ENCODE measurements at places on chromosomes 2 and 18.

DNA sequence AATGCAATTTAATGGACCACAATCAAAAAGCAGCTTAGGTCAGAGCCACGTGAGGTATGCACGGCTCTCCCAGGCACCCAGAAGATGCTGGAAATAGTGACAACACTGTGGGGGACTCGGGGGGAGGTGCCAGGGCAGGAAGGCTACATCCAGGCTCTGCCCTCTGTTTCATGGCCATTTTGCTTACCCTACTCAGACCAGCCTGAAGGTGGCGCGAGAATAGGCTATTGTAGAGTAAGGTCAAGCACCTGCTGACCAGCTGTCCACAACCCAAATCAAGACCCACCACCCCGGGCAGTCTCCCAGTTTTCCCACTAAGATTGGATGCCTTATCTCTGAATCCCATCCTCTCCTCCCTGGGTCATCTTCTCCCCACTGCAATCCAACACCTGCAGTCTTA lies 115.7 kb downstream of the VIT start:
- DNase-seq: no peak

- DNase-seq: no peak
These were observed 755.5 kb downstream of the RNF144A start for GRCh38 chr2:7672685-7673071.

DNA sequence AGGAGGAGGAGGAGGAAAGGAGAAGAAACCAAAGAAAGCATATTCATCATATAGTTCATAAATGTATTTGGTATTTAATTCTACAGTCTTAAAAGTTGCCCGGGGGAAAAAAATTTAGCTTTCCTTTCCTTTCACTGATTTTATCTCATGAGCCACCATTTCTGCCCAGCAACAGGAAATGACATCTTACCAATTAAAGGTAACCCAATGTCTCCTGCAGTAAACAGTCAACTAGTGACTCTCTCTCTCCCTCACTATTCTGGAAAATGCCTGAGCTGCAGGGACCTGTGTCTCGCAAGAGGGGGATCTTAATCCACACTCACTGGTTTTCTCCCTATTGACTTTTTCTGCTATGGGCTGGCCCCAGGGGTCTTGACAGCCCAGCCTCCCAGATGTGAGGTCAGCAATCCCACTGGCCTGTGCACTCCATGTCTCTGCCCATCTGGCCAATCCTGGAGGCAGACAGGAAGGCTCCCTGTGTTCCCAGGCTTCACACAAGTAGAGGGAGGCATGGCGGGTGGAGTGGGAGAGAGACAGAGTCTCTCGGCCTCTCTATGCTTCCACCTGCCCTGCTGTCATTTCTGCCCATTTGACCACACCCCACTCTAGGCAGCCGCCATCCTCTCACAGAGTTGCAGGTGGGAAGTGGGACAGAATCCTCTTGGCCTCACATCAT lies 85.4 kb upstream of the CABLES1 start:
- no peak for DNase-seq

DNA sequence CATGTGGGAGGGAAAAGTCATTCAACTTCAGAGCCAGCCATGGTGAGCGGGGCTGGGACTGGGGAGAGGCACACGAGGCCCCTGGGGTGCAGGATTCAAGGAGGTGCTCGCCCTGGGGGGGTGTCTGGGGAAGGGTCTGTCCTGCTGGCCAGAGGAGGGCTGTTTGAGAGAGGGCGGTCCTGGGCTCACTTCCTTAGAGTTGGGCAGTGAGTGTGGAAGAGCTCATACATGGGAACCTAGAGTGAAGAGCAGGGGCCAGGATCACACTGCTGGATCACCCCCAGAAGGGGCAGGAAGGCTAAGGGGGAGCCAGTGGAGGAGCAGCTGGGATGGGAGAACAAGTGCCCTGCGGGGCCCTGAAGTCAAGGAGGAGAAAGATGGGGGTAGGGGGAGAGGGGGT lies 6.5 kb downstream of the SH3BP4 start:
- DNase-seq: no peak

DNA sequence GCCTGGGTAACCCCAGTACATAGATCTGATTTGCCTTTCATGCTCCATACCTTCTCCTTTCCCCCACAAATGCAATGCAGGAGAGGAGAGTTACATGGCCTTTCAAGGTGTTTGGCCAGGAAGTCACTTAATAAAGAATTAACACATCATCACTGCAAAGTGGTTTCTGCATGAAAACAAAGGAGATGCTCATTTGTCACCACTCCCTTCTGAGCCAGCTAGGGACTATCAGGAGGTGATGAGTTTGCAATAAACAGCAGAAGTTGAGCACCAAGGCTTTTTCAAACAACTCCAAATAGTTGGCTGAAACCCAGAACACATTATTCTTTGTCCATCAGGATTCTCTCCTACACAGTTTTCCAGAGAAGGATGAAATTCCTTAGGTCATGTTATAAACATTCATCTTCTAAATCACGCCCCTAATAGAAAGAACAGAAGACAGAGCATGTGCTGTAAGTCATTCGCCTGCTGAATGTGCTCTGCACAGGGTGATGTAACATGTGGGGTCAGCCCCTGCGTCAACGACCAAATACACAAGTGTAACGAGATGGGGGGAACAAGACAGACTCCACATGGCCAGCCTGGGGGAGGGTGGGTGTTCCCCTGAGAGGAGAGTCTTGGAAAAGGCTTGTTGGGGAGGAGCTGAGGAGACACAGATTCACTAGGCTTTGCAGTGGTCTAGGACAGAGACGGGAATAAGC lies 87.3 kb upstream of the RMDN2 start:
- DNase-seq: no peak

DNA sequence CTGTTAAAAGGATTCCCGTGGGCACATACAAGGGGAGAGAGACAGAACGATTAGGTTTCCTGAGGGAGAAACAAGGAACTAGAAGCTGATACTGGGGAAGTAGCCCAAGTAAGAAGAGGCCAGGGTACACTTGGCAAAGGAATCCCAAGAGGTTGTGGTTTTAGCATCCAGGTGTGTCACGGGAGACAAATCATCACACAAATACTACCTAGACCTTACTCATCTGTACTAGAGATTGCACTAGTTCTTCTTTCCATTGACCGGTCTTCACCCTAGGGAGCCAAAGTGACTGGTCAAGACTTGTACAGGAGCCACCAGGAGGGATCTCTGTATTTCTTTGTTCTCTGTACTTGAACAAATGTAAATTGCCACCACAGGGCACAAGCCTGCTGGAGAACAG lies 14.2 kb upstream of the NR4A2 start:
- no peak for DNase-seq

- no peak for DNase-seq
These were observed 70.6 kb upstream of the TCF7L1 start for GRCh38 chr2:85062565-85062964.

DNA sequence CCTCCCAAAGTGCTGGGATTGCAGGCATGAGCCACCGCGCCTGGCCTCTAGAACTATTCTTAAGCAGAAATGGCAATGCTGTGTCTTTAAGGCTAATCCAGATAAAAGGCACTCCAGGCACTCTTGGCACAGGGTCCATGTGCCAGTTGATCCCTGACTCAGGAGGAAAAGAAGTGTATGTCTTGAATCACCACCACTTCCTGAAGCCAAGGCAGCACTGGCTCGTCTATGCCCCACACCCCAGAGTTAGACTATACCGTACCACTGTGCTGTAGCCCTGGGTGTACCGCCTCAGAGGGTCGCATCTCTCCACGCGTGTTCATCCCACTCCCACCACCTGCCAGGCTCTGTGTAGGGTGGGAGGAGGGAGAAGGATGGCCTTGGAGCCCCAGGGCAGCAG lies 9.0 kb downstream of the TNFRSF11A start:
- DNase-seq: no peak

GRCh38 chr18:25457601-25458000 lies 105.6 kb upstream of the ZNF521 start:
- DNase-seq: no peak

DNA sequence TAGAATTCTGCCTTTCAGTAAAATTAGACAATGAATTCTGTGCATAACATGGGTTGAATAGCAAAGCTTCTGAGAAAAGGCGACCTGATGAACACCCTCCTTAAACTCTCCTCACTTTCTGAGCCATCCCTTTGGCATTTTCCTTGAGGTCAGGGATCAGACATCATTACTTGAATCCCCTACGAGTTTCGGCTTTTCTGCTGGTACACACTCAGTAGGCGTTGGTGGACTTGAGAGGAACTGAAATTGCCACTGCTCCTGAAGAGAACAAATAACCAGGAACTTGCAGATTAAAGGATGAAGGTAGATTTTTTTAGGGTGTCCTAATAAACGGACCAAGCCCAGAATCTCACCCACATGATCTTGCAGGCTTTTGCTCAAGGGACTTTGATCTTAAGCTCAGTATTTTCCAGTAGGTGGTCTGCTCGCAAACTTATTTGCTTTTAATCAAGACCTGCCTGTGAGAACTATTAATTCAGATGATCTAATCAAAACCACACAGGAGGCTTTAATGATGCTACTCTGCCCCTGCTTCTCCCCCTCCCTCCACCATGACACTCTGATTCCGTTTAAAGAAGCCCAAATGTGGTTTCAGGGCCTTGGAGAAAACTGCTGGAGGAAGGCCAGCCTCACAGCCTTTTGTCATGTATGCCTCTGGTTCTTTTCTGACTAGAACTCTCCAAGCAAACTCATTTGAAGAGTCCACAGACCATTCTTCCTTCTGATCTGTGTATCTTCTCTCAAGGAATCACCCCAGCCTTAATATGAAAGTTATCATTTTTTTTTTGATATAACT lies 124.9 kb downstream of the PRKCE start:
- no peak for DNase-seq

DNA sequence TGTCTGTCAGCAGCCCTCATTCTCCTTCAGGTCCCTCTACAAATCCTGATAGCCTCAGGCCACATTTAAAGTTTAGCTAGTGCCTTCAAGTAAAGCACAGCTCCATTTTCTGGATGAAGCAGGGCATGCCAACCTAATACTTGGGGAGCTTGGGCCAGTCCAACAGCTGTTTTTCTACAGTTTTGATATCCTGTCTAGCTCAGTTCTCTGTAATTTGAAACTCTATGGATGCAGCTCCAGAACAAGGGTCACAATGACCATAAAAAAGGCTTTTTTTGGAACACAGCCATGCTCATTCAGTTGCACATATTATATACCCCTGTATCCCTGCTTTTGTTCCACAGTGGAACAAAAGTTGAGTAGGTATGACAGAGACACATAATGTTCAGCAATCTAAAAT lies 373.5 kb downstream of the SUCLG1 start:
- DNase-seq: no peak

GRCh38 chr2:43215673-43216255 lies 10.6 kb downstream of the ZFP36L2 start:
- no peak for DNase-seq

DNA sequence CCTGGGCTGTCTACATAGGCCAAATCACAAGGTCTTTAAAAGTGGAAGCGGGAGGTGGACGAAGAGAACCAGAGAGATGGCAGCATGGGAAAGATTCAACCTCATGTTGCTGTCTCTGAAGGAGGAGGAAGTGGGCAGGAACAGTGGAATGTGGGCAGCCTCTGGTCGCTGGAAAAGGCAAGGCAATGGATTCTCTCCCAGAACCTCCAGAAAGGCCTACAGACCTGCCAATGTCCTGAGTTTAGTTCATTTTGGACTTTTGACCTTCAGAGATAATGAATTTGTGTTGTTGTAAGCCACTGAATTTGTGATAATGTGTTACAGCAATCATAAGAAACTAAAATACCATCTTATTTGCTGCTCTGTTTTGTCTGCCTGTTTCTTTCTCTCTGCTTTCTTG lies 122.5 kb downstream of the RNF152 start:
- DNase-seq: no peak

DNA sequence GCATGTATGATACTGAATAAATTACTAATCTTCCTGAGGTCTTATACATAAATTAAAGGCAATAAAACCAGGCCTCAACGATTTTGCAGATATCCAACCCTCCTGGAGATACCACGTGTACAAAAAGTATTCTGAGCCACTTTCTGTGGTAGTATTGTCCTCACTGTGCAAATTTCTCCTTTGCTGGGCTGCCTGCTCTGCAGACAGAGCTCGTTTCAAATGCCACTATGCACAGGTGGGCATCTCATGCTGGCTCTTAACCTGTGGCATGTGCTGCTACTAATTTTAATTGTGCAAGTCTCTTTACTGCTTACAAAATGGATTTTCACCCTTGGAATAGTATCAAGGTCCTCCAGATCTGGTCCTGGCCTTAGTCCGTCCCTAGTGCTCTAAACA lies 66.4 kb upstream of the SLC16A14 start:
- no peak for DNase-seq

GRCh38 chr2:128004509-128004908 lies 23.4 kb downstream of the SAP130 start:
- no peak for DNase-seq

GRCh38 chr18:8868276-8868675 lies 162.9 kb downstream of the MTCL1 start:
- DNase-seq: no peak

- DNase-seq: no peak
These were observed 193.1 kb downstream of the ZEB2 start for GRCh38 chr2:144326825-144327224.

DNA sequence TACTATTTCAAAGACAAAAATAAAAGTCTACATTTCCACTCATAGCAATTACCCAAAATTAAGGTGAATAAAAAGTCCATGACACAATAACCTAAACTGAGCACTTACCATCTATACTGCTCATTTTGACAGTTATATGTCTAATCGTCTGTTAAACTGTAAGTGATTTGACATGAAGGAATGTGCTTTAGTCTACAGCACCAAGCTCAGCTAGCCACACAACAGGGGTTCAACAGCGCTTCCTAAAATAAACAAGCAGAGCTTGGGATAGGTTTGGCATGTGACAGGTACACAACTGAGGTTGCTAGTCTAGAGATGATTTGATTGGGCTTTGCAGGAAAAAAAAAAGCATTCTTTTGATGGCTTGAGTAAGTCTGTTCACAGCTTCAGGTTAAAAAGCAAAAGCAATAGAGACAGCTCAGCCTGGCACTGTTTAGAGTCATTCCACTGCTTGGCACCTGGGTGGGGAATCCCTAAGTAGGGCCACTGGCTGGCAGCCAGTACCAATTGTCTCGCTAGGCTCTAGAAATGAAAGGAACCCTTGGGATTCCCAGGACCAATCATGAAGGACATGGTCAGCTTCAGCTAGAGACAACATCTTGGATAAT lies 78.6 kb downstream of the BARD1 start:
- DNase-seq: no peak

DNA sequence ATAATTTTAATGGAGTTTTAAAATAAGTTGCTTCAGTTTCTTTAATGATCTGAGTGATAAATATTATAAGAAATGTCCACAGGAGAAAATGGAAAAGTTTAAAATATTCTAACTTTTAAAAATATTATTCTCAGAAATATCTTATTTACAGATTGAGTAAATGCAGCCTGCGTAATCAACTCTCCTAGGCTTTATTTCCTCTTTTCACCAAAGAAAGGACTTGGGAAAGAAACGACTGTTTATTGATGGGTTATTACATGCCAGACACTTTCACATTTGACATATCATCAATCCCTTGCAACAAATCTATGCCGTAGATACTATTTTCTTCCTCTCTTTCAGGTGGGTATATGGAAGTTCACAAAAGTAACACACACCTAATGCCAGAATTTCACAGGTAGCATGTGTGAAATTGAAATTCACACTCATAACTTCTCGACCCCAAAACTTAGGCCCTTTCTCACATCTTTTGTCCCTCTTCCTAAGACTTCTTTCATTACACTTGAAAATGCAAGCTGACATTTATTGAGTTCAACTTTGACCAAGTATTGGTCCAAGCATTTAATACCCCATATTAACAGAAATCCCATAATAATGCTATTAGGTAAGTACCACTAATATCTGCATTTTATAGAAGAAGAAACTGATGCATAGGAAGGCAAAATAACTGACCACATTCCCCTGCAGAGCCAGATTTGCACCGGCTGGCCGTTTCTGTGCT lies 49.2 kb downstream of the MYOM1 start:
- DNase-seq: no peak
